ENCODE measurements at places on chromosomes 3 and 15.

DNA sequence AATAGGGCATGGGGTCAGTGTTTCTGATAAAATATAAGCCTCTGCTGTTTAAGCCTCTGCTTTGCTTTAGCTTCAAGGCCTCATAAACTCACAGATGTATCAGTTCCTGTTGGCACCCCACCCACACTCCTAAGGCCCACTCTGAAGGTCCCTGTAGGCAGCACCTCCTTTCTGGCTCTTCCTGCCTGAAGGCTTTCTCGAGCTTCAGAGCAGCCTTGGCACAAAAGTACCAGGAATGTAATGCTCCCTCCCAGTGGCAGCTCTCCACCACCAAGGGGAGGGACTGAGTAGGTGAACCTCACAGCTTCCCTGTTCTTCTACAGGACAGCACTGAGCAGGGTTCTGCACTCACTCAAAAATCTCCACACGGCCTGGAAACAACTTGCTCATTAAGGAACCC lies 102.2 kb downstream of the ABHD5 start:
- DNase-seq = no peak

DNA sequence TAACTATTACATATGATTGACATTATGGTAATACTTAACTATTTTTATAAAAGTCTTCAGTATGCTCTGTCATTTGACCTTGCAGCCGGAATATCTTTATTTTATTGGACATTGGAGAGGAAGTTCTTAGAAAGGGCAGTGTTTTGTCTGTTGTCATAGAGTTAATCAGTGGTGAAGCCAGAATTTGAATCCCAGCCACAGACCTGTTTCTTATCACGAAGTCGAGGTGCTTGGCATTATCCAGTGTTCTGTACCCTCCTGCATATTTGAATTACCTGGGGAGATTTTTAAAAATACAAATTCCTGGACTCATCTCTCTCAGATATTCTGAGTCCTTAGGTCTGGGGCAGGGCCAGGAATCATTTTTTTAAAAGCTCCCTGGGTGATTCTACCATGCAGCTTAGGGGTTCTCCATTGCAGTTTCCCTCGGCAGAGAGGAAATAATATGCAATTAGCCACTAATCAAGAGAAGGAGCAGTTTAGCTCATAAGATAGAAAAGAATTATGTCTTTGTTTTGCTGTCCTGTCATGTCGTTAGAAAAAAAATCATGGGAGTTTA lies 195.6 kb upstream of the CFAP20DC start:
- DNase-seq = no peak

GRCh38 chr3:43327582-43327979 lies 41.2 kb downstream of the SNRK start:
- DNase-seq = no peak

- DNase-seq = no peak
Observed at GRCh38 chr3:13004376-13004775, 68.9 kb downstream of the IQSEC1 start.

DNA sequence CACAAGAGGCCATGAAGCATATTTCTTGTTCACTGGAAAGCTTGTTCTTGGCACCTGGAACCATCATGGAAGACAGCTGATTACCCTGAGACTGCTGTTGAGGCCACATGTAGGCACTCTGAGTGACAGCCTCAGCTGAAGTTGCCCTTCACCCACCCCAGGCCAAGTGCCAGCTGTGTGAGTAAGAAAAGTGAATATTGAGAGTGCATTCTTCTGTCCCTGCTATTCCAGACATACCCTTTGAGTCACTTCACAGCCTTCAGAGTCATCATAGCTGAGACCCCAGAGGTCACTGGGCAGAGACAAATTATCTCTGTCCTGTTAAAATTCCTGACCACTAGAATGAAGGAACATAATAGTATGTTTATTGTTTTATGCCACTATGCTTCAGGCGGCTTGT lies 79.6 kb downstream of the NFKBIZ start:
- DNase-seq = no peak

DNA sequence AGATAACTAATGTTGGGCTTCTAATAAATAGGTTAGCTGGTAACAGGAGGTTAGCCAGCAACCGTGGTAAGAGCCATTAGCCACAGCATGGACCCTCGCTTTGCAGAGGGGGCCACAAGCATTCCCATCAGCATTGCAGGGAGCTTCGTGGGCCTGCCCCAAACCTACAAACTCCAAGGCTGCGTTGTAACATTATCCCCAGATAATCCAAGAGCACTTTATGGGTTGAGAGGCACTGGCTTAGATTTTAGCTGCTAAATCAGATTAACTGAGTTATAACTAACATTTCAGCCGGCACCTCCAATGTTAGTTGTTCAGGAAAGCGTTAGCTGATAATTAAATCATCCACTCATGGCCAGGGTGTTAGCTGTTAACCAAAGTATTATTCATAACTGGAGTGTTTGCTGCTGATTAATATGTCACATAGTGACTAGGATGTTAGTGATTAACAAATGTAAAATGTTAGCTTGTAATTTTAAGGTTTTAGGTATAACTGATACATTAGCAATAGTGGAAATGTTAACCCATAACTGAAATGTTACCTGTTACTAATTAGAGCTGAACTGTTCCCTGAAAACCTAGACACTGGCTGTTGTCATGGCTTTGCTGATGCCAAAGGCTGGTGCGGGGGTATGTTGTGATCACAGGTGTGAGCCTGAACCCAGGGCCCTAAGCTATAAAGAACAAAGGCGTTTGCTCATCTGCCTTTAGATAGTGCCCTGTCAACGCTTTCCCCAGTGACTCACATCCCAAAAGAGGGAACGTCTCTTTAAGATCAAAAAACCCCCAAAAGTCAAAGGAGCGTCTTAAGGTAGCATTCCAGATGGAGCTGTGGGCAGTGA lies 56.2 kb downstream of the SLC6A6 start:
- DNase-seq = no peak

DNA sequence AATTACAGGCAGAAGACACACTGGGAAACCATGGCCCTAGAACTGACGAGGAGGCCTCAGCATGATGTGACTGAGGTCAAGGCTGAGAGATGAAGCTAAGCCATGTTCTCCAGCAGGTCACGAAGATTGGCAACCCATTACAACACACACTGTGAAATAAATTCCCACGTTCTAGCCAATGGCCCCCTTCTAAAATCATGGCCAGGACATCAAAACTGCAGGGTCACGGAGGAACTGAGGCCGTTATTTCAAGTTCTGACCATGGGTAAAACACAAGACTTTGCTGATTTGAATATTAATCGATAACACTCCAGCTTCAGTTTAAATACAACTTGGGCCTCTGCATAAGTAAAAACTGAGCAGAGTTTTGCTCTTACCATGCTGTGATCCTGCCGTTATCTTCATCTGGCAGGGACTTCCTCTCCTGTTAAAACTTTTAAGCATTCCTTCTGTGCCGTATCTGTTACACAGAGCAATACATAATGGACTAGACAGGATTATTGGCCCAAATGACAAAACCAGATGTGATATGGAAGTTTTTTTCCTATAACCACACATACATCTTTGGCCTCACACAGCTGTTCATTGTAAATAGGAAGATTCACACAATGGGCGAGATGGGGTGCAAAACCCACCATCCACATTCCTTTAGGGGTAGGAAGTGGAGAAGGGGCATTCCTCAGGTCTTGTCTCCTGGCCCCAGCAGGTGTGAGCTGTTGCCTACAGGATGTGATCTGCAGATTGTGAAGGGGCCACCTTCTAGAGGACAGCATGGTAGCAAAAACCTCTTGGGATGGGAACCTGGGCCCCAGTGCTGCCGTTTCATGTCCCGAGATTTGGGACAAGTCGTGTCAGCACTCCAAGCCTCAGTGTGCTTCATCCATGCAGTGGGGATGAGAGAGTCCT lies 207.4 kb downstream of the OPA1 start:
- DNase-seq = no peak

DNA sequence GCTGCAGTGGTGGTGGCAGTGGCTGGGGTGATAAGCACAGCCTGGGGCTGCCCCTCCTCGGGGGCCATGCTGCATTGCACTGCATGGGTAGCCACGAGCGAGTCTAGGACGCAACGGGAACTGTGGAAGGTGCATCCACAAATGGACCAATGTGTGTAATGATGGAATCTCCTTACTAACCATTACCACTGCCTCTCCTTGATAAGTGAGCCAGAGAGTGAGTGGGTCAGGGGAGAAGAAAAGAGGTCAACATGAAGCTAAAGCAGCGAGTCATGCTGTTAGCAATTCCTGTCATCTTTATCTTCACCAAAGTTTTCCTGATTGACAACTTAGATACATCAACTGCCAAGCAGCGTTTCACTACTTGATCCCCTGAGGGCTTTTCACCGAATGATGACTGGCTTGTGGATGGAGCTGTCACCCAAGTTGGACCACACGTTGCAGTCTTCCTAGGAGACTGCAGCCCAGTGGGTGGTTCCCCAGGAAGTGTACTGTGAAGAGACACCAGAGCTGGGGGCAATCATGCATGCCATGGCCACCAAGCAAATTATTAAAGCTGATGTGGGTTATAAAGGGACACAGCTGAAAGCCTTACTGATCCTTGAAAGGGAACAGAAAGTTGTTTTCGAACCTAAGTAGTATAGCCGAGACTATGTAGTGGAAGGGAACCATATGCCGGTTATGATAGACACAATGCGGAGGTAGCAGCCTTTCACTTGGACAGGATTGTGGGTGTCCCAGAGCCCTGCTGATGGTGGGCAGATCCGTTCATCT lies 20.6 kb downstream of the SAMD7 start:
- DNase-seq = no peak

DNA sequence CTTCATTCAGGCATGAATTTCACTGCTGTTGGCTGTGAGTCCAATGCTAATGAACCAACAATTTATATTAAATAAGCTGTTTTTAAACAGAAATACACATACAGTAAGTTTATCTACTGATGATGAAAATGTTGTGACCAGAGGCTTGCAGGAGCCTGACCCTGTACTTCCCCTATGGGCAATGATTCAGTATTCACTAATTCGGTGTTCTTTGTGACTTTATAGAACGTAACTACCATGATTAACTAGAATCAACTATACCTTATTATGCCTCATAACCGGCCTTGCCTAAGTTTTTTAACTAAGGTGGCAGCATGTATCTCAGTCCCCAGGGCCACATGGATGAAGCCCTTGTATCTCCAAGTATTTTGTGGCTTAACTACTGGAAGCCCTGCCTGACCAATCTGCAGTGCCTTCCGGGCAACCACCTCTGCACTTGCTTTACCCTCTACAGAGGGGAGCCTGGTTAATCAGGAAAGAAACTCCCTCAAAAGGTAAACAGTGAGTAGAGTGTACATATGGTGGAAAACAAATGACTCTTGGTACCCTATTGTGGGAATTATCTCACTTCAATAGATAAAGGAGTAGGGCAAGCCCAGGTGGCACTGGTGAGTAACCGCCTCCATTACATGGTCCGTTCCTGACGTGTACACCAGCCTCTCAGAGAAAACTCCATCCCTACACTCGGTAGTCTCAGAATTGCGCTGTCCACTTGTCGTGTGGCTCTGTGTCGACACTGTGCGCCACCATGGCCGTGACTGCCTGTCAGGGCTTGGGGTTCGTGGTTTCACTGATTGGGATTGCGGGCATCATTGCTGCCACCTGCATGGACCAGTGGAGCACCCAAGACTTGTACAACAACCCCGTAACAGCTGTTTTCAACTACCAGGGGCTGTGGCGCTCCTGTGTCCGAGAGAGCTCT lies 11.6 kb upstream of the CLDN18 start:
- DNase-seq = no peak

- no peak for DNase-seq
Observed at GRCh38 chr15:65087873-65088642, 11.5 kb downstream of the KBTBD13 start.

DNA sequence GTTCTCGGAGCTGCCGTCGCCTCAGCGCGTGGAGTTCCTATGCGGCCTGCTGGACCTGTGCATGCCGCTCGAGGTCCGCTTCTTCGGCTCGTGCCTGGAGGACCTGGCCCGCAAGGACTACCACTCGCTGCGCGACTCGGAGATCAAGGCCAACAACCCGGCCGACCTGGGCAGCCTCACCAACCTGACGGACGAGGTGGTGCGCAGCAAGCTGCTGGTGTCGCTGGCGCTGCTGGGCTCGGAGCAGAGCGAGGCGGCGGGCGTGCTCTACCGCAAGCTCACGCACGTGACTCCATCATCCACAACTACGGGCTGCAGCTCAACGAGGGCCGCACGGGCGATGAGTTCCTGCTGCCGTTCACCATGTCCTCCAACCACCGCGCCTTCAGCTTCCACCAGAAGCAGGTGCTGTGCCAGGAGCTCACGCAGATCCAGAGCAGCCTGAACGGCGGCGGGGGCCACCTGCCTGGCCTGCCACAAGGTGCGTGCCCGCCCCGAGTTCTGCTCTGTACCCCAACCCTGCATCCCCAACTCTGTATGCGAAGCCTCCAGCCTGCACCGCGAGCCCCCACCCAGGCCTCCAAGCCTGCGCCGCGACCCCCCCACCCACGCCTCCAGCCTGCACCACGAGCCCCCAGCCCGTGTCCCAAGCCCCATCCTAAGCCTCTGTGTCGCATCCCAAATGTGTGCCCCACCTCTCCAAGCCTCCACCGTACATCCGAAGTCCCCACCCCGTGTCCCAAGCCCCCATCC lies 178.2 kb downstream of the OR4M2 start:
- no peak for DNase-seq

DNA sequence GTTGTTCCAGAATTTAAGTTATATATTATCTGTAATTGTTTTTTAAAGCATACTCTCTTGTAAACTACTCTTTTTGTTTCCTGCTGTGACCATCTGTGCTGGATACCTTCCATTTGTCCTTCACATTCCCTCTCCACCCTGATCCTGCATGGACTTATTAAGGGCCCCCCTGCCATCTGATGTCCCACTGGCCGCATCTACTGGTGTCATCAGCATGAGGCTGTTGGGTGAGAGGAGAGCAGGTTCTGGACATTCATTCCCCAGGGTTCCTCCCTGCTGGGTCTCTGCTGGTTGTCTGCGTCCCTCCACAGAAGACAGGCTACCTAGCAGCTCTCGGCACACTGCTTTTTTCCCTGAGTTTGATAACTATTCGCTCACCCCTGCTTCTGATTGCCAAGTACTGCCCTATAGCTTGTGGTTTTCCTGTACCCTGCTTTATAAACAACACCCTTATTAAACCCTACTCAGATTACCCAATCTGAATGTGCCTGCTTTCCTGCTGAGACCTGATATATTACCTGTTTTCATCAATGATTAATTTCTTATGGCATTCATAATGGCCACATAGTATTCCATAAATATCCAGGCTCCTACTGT lies 7.7 kb downstream of the CMTM8 start:
- DNase-seq = no peak

DNA sequence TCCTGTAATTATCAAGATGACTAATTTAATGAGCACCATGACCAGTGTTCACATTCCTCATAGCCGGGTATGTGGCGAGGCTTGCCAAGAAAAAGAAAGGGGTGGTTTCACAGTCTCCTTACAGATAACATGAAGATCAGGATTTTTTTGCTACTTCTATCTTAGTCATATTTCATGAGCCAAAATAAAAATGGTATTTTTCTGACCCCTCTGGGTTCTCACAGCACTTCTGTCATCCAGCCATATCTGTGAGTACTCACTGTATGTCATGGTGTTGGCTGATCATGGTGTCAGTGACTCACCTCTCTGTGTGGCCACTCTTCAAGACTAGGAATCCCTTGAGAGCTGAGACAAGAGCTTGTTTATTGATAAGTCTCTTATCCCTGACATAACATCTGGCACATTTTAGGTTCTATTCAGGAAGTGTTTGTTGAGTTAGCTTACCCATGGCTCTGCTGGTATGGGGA lies 130.5 kb upstream of the LMCD1 start:
- no peak for DNase-seq

Data from amygdala (tissue), 56 donors.